ENCODE measurements at places on chromosomes 6 and 20.

DNA sequence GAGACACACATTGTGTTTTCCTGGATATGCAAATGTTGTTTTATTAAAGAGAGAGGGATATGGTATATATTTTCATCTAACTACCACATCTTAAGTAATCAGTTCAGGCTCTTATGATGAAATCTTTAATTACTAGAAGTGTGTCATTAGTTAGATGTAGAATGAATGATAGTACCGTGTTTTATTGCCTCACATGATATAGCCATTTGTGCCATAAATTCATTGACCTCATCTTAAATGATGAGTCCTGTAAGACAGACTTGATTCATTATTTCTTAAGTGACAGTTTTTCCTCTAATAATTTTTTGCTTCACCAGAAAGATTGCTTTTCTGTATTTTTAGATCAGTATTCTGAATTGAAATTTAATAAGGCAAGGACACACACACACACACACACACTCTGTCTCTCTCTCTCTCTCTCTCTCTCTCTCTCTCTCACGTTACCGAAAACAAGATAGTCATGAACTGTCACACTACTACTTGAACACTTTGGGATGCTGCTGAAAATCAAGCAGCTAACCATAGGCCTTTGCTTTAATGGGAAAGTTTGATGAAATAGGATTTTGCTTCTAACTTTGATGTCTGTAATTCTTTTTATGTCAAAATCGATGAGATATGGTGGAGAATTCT lies 140.5 kb downstream of the SOBP start:
- no peak for DNase-seq

- DNase-seq: no peak
These were observed 45.8 kb upstream of the CEP162 start for GRCh38 chr6:84273048-84273809.

DNA sequence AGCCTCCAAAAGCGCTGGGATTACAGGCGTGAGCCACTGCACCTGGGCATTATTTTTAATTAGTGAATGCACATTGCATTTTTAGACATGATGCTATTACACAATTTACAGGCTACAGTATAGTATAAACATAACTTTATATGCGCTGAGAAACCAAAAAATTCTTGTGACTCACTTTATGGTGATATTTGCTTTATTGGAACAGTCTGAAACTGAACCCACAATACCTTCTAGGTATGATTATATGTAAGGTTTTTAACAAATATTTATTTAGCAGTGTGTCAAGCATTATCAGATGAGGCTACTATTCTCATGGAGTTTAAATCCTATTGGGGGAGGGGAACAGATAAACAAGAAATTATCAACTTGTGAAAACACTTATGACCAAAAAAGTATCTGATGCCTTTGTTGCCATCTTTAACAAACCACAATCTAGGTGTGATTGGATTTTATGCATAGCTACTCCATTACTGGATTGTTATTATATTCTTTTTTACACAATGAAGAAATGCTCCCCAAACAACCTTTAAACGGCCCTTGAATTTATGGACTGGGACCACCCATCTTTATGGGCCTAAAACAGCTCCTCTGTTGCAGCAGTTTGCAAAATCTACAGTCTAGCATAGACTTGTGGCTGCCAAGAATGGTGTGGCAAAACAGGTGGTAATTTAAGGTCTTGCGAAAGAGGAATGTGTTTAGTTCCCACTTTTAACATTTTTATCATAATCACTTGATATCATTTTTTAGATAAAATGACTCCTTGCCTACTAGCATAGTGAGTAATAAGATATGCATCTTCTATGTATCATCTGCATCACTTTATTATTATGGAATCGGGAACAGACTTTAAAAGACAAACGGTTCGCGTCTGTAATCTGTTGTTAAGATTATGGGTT lies 159.2 kb upstream of the C6orf118 start:
- no peak for DNase-seq

DNA sequence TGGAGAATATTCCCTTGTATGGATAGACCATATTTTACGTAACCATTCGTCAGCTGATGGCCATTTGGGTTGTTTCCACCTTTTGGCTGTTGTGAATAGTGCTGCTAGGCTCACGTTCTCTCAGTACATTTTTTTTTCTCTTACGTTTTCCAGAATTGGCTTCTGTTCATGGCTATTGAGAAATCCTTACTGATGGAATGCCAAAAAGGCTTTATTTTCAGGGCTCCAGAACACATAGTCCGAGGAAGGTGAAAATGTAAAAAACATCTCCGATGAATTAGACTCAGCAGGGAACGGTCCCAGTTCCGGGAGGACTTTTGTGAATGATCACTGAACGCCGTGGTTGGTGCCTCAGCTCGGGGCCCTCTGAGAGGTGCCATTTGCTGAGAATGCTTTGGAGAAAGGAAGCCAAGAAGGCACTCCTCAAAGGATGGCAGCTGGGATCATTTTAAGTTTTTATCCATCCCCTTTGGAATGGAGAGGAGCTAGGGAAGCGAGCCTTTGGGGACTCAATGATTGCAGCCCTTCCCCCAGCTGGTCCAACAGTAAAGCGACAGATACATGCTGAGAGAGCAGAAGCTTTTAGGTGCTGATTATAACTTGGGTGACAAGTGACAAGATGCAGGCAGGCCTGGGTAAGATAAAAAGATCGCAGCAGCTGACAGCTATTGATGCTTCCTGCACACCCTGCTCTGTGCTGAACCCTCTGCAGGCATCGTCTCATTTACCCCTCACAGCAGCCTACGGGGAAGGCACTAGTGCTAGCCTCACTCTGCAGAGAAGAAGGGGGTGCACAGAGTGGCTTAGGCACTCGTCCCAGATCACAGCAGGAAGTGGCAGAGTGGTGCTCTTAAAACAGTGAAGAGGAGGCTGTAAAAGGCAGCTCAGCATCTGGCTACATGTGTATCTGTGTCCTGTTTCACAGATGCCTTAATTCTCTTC lies 133.4 kb upstream of the KCNG1 start:
- no peak for DNase-seq

DNA sequence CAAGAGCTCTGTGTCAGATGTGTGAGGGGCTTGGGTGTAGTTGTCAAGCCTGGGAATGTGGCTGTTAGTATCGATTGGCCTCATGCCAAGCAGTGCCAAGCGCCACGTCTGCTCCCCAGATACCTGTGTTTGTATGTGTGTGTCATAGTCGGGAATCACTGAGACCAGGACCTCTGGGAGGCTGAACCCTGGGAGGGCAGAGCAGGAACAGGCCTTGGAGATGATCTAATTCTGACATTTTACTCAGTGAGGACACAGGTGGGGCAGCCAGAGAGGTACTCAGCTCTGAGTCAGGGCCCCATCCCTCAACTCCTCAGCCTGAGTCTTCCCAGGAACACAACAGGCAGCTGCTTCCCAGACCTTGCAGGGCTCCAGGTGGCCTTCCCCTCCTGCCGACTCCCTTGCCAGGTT lies 51.2 kb upstream of the FANCE start:
- no peak for DNase-seq

DNA sequence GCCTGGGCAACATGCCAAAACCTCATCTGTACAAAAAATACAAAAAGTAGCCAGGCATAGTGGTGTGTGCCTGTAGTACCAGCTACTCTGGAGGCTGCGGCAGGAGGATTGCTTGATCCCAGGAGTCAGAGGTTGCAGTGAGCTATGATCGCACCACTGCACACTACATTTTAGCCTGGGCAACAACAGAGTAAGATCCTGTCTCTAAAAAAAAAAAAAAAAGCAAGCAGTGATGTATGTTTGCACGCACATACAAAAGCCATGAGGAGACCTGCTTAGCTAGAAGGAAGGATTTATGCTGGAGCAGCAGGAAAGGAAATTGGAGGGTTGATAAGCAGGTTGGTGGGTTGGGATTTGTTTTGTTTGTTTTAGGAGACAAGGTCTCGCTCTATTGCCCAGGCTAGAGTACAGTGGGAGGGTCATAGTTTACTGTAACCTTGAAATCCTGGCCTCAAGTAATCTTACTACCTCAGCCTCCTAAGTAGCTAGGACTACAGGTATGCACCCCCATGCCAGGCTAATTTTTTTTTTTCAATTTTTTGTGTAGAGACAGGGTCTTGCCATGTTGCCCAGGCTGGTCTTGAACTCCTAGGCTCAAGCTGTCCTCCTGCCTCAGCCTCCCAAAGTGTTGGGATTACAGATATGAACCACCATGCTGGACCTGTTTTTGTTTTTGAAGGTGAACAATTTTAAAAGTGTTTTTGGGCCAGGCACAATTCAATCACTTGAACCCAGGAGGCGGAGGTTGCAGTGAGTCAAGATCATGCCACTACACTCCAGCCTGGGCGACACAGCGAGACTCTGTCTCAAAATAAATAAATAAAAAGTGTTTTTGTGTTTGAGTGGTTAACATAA lies 4.0 kb downstream of the ZSWIM3 start:
- DNase-seq: no peak

- DNase-seq: no peak
These were observed 174.7 kb downstream of the BMP7 start for GRCh38 chr20:57091748-57092111.

DNA sequence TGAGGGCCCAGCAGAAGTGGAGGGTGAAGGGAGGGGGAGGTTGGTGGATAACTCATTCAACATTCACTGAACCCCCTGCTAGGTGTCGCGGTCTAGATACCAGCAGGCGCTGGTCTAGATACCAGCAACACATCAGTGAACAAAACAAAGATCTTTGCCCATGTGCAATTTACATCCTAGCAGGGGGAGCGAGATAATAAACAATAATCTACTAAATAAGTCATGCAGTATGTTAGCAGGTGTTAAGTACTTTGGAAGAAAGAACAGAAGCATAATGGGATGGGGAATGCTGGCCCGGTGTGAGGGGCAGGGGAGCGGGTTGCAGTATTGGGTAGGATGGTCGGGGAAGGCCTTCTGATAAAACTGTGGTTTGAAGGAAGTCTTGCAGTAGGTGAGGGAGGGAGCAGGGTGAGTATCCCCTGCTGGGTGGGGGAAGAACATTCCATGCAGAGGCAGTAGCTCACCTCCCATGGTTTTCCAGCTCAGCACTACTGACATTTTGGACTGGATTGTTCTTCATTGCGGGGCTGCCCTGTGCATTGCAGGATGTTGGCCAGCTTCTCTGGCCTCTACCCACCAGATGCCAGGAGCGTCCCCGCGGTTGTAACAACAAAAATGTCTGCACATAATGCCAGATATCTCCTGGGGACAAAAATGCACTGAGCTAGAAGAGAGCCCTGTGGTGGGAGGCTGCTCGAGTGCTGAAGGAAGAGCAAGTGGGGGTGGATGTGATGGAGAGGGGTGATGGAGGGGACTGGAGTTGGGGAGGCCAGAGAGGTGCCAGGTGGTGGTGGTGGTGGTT lies 117.3 kb downstream of the TOX2 start:
- DNase-seq: no peak

- no peak for DNase-seq
These were observed 127.4 kb upstream of the DST start for GRCh38 chr6:56770011-56770520.

DNA sequence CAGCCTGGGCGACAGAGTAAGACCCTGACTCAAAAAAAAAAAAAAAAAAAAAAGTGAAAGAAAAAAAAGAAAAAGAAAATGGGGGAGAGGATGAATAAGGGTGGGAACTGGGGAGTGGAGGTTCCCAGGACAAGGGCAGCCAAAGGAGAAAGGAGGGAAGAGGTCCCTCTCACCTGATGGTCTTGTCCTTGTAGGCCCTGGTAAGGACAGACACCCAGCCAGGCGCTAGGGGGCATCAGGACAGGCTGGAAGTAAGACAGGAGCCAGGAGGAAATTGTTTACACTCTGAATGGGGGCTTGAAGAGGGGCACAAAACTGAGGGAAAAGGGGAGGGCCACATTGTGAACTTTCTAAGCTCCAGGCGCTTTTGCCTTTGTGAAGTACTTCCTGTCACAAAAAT lies 2.3 kb upstream of the ALDH5A1 start:
- DNase-seq: no peak

- DNase-seq: no peak
These were observed 26.4 kb downstream of the COX4I2 start for GRCh38 chr20:31663838-31664695.

GRCh38 chr20:35595901-35596300 lies 19.7 kb upstream of the SPAG4 start:
- no peak for DNase-seq

- no peak for DNase-seq
These were observed 5.5 kb downstream of the SMPD2 start for GRCh38 chr6:109446072-109446471.

GRCh38 chr6:33391922-33392594 lies 435 bp downstream of the KIFC1 start:
- no peak for DNase-seq

DNA sequence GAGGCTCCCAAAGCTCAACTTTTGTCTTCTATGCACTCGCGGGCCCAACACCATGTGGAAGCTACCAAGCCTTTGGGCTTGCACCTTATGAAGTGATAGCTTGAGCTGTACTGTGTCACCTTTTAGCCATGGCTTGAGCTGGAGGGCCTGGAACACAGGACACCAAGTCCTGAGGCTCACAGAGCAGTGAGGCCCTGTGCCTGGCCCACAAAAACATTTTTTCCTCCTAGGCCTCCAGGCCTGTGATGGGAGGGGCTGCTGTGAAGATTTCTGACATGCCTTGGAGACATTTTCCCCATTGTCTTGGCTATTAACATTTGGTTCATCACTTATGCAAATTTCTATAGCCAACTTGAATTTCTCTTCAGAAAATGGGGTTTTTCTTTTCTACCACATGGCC lies 96.5 kb downstream of the MMUT start:
- DNase-seq: no peak

DNA sequence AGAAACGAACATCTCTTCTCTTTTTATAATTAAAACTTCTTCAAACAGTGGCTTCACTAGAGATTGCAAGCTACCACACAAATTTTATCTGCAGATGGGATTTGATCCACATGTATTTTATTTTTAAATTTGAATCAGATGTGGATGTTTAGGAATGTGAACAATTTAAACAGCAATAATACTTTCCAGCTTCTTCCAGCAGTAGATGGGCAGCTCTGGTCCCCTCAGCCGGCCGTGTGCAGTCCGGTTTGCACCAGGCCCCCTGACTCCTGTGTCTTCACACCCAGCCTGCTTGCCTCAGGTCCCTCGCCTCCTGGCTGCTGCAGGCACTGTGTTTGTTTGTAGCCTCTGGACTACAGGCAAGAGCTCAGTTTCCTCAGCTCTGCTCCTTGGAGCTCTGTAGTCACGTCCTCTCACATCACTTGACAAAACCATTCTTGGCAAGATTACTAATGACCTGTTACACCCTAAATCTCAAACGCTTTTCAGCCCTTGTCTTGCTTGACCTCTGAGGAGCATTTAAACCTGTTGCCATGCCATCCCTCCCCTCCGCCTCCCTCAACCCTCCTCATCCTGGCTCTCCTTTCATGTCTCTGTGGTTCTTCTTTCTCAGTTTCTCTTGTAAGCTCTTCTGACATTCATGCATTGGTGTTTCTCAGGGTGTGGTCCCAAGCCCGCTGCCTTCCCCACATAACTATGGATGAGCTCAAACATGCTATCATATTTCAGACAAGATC lies 13.2 kb upstream of the ZBTB24 start:
- no peak for DNase-seq
